NCI-H345 (cell line): ENCODE measurements at places on chromosomes 11 and 22.

GRCh38 chr22:47100646-47101200 is 338.3 kb downstream of the TBC1D22A start:
- DNase-seq = no peak

DNA sequence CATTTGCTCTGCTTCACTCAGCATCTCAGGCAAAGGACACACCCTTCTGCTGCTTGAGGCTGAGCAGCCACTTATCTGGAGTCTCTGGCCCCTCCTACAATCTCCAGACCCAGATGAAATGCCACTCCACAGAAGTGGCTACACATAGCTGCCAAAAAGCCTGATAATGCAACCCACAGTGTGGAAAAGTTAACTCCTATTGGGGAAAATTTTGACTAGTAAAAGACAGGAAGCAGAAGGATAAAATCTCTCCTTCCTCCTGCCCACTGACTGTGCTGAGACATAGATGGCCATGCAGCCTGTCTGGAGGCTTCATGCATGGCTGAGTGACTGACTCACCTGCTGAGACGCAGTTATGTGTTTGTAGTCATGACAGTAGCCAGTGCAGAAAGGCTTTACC is 92.3 kb upstream of the TEAD1 start:
- DNase-seq = peak; percentile 31

- DNase-seq = no peak
These were observed 2.8 kb upstream of the CYTH4 start for GRCh38 chr22:37279331-37280181.

DNA sequence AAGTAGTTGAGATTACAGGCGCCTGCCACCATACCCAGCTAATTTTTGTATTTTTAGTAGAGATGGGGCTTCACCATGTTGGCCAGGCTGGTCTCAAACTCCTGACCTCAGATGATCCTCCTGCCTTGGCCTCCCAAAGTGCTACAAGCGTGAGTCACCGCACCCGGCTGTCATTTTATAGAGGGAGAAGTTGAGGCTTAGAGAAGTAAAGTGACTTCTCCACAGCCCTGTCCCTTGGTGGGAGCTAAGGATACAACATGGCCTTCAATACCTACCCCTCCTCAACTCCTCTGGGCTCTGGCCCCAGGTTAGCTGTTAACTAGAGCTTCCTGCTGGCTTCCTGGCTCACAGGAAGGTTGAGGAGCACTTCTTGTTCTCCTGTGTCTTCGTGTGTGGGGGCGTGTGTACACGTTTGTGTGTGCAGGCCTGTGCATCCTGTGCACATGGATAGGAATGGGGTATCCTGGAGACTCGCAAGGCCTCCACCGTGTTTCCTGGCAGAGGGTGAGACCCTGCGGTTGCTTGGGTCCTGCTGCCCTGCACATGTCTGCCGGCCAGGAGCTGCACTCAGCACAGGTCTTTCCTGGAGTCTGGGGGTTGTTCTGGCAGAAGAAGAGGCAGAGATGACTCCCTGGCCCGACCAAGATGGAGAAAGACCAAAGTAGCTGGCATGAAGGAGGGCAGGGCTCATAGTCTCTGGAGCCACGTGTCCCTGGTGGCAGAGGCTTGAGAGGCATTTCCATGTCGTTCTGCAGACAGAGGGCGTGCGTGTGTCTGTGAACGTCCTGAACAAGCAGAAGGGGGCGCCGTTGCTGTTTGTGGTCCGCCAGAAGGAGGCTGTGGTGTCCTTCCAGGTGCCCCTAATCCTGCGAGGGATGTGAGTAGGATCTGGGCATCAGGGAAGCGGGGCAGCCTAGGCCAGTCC is 2.4 kb downstream of the SIDT2 start:
- DNase-seq = no peak

- peak; percentile 31 for DNase-seq
These were observed 12.7 kb upstream of the TMA7B start for GRCh38 chr22:39947220-39948216.

GRCh38 chr11:102204174-102204573 is 93.9 kb downstream of the YAP1 start:
- no peak for DNase-seq

GRCh38 chr11:35402751-35403660 is 16.4 kb downstream of the SLC1A2 start:
- DNase-seq = no peak

DNA sequence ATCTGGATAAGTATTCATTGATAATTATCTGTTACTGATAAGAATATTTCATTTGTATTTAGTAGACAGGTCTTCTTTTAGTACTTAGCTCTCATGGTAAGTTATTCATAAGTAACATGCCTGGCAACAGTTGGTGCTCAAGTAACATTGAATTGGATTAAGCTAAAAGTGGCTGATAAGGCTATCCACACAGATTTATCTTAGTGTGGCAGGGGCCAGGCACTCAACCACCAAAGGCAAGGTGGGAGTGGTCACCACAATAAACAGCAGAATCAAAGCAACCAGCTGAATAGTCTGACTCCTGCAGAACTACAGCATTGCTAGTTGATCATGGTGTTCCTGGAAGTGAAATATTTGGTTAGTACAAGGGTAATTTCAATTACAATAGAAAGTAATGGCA is 33.0 kb upstream of the NARS2 start:
- no peak for DNase-seq

DNA sequence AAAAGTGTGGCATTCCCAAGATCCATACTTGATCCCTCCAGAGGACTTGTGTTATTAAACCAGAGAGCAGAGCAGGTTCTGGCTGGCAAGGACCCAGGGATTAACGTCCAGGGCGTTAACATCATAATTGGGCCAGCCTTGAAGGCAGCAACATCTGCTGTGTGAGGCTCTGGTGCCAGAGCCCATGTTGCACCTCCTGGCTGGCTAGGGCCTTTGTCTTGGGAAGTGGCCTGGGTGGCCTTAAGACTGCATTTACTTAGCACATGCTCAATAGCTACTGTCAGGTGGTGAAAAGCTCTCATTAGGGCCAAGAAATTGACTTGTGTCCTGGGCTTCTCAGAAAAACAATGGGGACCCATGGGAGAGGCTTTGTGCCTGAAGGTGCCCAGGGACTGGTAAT is 66.6 kb downstream of the CACNG2 start:
- no peak for DNase-seq

DNA sequence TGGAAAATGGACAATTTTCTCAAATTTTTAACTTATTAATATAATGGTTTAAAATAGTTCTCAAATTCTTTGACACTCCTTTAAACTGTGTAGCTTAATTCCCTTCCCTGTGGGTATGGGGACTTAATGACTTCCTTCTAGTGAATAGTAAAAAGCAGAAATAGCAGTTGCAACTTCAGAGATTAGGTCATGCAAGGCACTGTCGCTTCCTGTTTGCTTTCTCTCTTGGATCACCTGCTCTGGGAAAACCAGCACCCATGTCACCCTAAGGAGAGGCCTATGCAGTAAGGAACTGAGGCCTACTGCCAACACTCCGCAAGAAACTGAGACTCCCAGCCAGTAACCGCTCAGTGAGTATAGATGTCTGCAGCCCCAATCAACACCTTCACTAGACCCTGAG is 5.5 kb upstream of the PANX3 start:
- DNase-seq = no peak

DNA sequence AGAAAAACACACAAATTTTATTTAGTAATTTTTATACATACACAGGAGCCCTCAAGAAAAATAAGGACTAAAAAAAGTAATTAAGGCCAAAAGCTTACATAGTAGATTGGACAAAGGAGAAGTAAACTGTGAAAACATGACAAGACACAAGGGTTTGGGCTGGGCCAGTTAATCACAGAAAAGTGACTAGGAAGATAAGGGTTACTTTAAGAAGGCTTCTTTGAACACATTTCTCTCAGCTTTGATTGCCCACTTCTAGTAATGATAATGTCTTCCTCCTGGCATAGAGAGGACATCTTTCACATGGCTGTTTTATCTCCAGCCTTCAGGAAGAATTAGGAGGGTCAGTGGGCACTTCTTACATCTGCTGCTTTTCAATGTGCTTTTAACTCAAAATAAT is 3.4 kb downstream of the RNF141 start:
- DNase-seq = no peak

- DNase-seq = no peak
These were observed 31.6 kb upstream of the CADM1 start for GRCh38 chr11:115535781-115536180.

- no peak for DNase-seq
These were observed 9.7 kb downstream of the LIF start for GRCh38 chr22:30236875-30237274.

- no peak for DNase-seq
These were observed 140.2 kb upstream of the TIMP3 start for GRCh38 chr22:32661296-32661695.

DNA sequence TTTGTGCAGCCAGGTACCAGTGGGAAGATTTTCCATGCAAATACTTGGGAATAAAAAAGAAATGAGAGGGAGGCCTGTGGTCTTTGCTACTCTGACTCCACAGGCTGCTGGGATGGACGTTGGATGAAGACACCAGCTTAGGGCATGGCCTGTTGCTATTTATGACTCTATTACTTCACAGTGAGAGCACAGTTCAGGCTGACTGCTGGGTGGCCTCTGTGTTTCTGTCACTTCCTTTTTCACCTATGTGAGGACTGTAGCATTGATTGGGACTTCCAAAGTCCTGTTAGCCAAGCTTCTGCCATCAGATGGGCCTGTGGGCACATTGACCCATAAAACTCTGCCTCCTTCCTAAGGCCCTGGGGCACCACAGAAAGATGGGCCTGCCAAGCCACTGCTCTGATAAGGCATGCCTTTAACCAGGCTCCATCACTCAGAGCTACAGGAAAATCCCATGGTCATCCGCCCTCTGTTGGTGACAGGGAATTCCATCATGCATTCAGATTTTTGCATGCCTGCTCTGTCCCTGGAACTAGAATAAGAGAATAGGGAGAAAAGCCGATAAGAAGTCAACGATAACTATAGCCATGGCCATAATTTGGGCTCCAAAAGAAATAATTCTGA is 64.6 kb downstream of the KCNJ1 start:
- peak; percentile 6 for DNase-seq

DNA sequence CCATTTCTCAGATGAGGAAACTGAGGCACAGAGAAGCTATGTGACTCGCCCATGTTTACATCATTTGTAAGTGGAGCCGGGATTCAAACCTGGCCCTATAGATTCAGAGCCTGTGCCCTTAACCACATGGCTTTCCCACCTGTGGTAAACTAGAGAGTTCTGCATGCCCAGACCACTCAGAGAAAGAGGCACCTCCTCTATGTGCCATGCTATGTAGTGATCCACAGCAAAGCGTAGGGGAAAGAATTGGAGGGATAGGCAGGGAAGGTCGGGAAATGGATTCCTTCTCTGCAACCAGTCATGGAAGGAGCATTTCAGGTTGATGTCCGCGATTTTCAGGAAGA is 15.4 kb upstream of the POU2AF2 start:
- no peak for DNase-seq

GRCh38 chr22:25941365-25941960 is 199.5 kb downstream of the MYO18B start:
- no peak for DNase-seq

- no peak for DNase-seq
These were observed 366.4 kb downstream of the CASP12 start for GRCh38 chr11:104531894-104532293.

DNA sequence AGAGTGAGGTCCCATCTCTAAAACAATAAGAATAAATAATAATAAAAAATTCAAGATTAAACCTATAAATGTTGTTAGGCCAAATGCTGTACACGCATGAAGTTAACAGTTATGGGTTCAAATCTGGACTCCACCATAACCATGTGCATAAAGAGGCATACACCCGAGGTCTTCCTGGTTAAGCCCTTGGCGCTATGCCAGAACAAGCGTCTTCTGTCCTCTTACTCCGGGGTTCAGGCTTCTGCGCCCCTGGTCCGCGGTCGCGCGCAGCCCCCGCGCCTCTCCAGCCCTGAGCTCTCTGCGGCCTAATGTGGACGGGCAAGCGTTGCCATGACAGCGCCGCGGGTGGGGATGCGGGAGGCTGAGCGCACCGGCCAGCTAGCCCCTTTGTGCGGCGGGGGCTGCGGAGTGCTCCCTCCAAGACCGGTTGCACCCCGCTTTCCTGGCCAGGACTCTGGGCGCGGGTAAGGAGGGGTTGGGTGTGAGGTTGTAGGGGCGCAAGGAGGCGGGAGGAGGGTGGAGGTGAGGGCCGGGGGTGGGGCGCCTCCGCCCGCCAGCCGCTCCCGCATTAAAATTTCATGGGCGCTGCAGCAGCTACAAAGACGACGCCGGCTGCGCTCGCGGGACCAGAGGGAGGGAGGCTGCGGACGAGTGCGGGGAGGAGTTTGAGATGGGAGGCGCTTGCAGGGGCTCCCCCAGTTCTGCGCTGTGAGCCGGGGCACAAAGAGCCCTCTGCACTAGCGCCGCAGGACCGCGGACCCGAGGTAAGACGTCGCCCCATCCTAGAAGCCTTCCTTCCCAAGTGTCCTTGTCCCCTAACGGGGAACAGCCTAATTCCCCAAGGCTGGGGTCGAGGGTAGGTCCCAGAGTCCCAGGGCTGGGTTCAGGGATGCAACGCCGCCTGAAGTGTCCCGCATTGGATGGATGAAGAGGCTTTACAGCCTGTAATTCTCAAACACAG is at the start of gene MIAT:
TSS of gene MIAT (plus strand) at position 698 of the 961 bp plus-strand sequence.
- peak; percentile 66 for DNase-seq

- DNase-seq = no peak
These were observed 18.7 kb downstream of the HMGXB4 start for GRCh38 chr22:35276019-35276418.

- no peak for DNase-seq
These were observed 225.8 kb downstream of the ETS1 start for GRCh38 chr11:128361451-128362020.

- no peak for DNase-seq
These were observed 76.6 kb downstream of the WT1 start for GRCh38 chr11:32358729-32359128.
